ENCODE measurements at places on chromosomes 11 and 22. TPM values are rescaled to one million over a fixed set of nuclear protein-coding genes. Genes with fewer than 3 reads are reported as not detected.

The PHOX2A gene
- not detected for total RNA-seq

The OR52A1 gene
- total RNA-seq: not detected

The GLYATL2 gene
- total RNA-seq: not detected

The TMEM179B gene
- 19.0 TPM for total RNA-seq

The OSBP2 gene
- total RNA-seq: 23.4 TPM

The PRDM10 gene
- total RNA-seq: 4.4 TPM

The TRIM29 gene
- total RNA-seq: 441 TPM

The HIKESHI gene
- total RNA-seq: 63.1 TPM

The SNRPD3 gene
- 147 TPM for total RNA-seq

The GGT5 gene
- not detected for total RNA-seq

The HBG1 gene
- not detected for total RNA-seq

The GLYAT gene
- not detected for total RNA-seq
